Activated naive CD8-positive, alpha-beta T cell treated with anti-CD3 and anti-CD28 coated beads, Interleukin-2, amount 10 ng/mL, durations not matched to agents 7 days and 5 days (primary cell): ENCODE measurements at places on chromosomes 6 and 20.

DNA sequence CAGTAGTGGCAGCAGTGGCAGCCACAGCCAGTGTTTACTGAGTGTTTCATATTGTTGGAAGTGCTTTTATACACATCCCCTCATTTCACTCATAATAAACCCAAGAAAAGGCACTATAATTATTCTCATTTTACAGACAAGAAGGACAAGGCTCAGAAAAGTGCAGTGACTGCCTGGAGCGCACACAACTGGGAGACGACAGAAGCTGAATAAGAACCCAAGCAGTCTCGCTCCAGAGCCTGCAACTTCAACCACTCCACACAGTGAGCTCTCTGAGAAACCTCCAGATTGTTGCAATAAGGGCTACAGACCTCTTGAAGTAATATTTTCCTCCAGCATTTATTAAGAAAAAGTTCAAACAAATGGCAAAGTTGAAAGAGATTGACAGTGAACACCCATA is 76.9 kb downstream of the PLCG1 start:
- DNase-seq, result no peak

GRCh38 chr6:26097268-26097875 is 10.1 kb downstream of the HFE start:
- DNase-seq, result no peak

DNA sequence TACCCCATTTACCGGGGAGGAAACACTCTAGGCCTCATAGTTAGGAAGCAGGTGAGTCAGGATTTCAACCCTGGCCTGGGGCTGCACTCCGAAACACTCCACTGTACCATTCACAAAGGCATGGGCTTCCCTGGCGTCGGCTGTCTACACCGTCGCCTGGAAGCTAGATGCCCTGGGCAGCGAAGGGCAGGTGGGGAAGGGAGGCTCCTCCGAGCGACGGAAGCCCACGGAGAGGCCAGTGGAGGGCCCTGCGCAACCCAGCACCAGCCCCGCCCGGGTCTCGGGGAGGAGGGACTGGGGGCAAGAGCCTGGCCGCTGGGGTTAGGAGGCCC is 16.1 kb downstream of the SDCBP2 start:
- no peak for DNase-seq

DNA sequence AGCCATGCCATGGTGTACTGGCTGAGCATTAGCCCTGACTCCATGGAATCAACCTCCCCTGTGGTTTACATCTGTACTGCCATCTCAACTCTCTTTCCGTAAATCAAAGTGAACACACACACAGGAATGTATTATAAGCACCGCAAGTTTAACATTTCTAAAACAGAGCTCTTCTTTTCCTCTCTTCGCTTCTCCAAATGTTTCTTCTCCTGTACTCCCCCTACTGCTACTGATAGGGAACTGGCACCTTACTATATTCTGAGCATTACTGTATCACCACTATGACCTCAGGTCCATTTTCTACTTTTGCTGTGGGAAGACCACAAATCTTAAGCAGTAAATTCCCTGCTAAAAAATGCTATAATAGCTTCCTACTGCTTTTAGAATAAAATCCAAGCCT is 101.2 kb downstream of the NUS1 start:
- DNase-seq, result no peak

GRCh38 chr6:163457637-163458561 is 43.4 kb downstream of the QKI start:
- DNase-seq, result no peak

DNA sequence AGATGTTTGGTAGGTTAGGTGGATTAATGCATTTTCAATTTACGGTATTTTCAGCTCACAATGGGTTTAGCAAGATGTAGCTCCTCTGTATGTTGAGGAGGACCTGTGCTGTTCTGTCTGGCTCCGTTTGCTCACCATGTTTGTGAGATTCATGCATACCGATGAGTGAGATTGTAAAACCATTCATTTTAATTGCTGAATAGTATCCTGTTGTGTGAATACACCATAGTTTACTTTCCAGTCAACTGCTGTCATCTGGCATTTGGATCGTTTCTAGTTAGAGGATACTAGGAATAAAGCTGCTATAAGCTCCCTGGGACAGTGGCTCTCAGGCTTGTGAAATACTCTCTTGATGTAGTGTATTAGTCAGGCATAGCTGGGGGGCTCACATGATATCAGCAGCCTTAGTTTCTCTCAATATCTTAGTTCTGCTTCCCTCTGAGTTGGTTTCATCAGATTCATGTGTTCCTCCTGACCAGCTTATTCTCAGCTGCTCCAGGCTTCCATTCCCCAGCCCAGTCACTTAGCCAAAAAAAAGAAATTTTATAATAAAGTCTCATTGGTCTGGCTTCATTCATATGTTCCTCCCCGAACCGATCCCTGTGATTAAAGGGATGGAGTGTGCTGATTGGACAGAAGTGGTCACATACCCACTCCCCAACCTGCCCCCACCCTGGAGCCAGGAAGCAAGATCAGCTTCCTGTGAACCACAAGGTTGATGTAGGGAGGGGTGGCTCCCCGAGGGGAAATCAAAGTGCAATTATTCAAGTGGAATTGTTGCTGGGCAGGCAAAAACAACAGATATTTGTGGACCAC is 10.9 kb upstream of the B4GALT5 start:
- no peak for DNase-seq

GRCh38 chr20:19867074-19867473 is 109.0 kb downstream of the RIN2 start:
- no peak for DNase-seq

DNA sequence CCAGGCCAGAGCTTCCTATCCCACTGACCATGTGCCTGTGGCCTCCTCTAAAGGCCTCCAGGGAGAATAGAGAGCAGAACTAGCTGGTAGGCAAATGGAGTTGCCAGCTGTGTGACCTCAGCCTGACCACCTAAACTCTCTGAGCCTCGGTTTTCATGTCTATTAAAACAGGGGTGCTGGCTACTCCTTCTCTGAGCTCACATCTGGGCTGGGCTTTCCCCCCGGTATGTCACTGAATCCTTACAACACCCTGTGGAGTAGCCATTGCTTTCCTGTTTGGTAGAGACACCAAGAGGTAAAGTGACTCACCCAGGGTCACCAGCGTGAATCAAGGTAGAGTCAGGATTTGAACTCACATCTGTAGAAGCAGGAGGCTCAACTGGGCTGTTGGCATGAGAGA is 132.1 kb downstream of the JPH2 start:
- DNase-seq, result no peak

DNA sequence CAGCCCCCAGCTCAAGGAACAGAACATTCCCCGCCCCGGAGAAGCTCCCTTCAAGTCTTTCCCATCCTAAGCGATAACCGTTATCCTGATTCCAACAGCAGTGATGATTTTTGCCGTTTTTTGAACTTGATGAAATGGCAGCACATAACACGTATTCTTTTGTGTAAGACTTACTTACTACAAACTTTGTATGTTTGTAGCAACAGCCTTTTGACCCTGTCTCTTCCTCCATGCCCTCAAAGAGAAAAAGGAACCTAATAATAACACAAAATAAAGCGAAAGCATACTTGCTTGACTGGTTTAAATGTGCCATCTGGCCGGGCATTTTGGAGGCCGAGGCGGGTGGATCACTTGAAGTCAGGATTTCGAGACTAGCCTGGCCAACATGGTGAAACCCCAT is 26.4 kb upstream of the SLC9A8 start:
- DNase-seq, result no peak
